ENCODE measurements at places on chromosomes 4 and X.

GRCh38 chr4:159463235-159463634 is 360.4 kb downstream of the RAPGEF2 start:
- DNase-seq = no peak

DNA sequence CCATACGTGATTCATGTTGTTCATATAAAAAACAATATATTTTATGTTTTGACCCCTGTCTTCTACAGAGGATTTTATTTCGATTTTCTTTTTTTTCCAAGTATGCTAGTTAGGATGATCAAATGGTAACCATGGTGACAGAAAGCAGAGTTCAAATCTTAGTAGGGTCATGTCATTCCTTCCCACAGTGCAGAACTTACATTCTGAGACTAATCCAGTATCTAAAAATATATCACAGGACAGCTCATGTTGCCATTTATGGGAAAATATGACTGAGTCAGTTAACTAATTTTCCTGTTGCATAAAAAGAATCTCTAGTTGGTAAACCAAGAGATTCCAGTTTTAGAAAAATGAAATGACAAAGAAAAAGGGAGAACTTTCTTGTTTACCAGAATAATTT is 209.5 kb downstream of the PARM1 start:
- DNase-seq = no peak

GRCh38 chr4:173415885-173416653 is 17.2 kb upstream of the SCRG1 start:
- no peak for DNase-seq

GRCh38 chrX:144627947-144628346 is 619.4 kb upstream of the SPANXN1 start:
- no peak for DNase-seq

DNA sequence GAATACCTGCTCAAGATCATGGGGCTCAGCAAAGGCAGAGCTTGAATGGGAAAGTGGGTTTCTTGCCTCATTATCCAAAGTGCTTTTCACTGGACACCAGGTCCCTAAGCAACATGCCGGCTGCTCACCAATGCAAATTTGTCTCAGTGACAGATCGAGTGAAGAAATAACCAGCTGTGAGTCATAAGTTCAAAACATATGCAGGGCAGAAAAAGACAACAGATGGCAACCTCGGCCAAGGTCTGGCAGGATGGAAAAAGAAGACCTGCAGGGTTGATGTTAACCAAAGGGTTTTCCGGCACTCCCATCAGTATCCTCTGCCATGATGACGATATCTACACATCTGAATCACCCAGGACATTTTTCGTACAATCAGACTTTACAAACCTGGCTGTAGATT is 124.1 kb downstream of the AFAP1 start:
- no peak for DNase-seq

DNA sequence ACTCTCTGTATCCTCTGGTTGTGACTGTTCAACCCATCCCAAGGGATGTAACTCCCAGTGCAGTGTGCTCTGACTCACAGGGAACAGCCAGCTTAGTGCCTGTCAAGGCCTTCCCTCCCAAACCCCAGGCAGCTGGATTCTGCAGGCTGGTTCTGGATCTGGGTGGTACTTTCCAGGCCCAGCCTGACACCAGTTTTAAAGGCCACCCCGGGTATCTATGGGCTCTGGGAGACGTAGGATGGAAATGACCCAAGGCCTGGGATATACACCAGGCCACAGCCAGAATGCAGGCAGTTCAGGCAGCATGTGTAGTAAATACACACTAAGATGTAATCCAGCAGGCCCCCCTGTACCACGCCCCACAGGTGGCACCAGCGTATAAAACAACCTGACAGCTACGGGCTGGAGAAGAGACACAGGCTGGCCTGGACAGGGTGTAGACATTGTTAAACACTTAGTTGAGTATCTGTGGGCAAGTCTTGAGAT is 64.2 kb downstream of the SPINK2 start:
- no peak for DNase-seq

Data from GM12865 (cell line).